Activated CD4-positive, alpha-beta T cell treated with anti-CD3 and anti-CD28 coated beads, Interleukin-2, Interleukin-4, amounts not matched to agents 100 ng/mL and 50 ng/mL, durations not matched to agents 16 hours and 8 hours (primary cell): ENCODE measurements at places on chromosomes 6 and 20.

- no peak for DNase-seq
Observed at GRCh38 chr6:108966855-108967755, 118.9 kb downstream of the ARMC2 start.

- no peak for DNase-seq
Observed at GRCh38 chr20:2320813-2321658, 25.2 kb downstream of the TGM3 start.

GRCh38 chr6:49082611-49083010 is 380.4 kb downstream of the MMUT start:
- no peak for DNase-seq

DNA sequence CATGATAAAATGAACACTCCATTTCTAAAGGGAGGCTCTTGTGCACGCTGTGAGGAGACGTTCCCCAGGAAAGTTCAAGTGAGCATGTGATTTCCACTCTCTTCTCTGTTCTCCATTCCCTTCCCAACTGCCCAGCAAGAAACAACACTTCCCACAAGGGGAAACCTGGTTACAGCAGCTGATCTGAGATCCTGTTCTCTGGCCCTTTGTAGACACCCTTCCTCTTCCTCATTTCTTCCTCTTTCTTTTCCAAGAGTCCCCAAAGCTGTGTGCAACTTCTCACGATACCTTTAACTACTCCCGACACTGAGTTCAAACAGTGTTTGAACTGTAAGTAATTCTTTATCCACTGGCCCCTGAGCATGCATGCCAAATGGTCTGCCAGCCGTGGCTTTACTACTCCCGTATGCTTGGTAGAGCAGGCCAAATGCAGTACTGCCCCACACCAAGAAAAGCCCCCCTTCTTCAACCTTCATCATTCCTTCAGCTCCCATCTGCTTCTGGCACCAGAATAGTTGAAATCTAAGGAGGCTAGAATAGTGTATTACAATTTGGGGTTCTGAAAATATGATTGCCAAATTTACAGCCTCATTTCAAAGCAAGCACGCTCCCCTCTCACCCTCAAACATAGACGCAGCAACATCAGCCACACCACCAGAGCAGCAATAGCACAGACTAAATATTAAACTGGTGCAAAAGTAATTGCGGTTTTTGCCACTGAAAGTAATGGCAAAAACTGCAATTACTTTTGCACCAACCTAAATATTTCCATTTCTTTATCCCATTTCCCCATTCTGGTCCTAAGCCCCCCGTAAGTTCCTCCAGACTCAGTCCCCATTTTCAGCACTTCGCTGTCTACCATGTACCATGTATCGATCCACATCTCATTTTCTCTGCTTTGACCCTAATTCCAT is 4.3 kb downstream of the HLA-DMB start:
- DNase-seq: no peak

DNA sequence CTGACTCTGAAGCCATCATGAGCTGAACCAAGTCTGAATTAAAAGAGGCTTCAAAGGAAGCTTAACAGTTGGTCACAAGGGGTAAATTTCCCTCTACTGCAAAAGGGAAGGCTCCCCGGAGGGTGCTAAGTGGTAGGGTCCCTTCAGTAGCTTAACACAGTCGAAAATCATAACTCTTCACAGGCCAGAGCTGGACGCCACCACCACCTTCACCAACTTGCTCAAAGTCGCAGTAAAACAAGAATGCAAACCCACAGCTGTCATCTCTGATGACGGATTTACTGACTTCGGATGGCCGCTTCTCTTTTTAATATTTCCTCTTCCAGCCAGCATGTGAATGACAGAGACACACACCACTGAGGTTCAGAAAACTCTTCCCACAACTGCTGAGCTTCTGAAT is 144.7 kb upstream of the FBXL4 start:
- no peak for DNase-seq

DNA sequence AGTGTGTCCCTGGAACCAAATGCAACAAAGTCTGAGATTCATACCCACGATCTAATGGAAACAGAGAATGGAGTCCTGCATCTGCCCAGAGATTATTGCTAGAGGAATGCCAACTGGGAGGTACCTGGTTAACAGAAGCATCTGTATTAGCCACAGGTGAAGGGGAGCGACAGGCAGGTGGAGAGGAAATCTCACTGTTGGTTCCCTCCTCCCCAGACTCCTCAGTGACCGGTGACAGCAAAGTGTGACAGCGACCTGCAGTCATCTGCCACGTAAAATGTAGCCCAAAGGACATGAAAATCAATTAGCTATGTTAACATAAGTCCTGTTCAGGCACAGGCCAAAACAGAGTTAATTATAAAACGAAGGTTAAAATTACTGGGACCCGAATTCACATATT is 336.6 kb downstream of the SYNE1 start:
- no peak for DNase-seq
